Stimulated activated CD4-positive, alpha-beta T cell treated with anti-CD3 and anti-CD28 coated beads, Interleukin-12 subunit alpha, Interleukin-12 subunit beta, amount 100 ng/mL, for 48 hours (primary cell): ENCODE measurements at places on chromosomes 4 and X.

- DNase-seq: no peak
Measured at GRCh38 chr4:109548655-109549054, 11.4 kb upstream of the MCUB start.

DNA sequence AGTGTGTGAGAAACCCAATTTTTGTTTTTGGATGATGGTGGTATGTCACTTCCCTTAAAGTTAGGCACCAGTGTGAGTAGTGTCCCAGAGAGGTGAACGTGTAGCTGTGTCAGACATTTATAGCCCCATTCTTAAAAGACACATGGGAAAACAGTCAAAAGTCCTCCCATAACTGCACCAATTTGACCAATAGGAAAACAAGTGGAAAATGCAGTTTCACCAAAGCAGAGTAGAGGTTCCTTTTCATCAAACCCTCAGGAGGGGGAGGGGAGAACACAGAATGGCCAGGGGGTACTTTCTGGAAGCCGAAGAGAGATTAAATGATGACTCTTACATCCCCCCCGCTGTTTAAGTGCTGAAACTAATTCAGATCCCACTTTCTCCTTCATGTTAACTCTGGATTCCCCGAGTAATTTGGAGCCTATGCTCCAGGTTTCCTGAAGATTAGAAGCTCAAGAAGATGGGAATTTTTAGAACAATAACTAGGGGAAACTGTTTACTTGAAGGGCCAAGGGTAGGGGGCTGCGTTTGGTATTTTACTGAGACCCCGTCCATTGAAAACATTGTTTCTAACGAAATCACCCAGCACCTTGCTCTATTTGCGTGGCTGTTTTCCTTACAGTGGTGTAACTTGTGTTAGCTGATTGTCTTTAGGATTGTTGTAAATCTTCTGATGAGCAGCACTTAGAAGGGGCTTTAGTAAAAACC, 2.1 kb upstream of the LEF1 start:
- no peak for DNase-seq

GRCh38 chr4:82458729-82459128, 28.3 kb downstream of the ENOPH1 start:
- DNase-seq: no peak

- DNase-seq: no peak
Measured at GRCh38 chrX:134990801-134991481, at the start of gene SMIM10. SMIM10 (plus strand) TSS chrX:134990991; CDS start chrX:134991096, 105 bp downstream.

- no peak for DNase-seq
Measured at GRCh38 chr4:53103481-53103880, 241.4 kb downstream of the RASL11B start.
